ENCODE measurements at places on chromosomes 7 and 10.

DNA sequence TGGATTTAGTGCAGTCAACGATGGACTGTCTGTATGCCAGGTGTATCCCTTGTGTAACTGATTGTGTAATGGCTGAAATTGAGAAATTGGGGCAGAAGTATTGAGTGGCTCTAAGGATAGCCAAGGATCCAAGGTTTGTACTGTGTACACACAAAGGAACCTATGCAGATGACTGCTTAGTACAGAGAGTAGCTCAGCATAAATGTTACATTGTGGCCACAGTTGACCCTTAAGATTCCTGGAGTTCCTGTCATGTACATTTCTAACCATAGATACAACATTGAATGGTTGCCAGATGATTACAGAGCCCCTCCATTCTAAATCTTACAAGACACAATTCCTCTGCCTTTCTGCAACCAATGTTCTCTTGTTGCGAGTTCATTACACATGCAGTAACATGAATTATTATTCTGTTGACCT is 25.3 kb downstream of the CCDC126 start:
- no peak for DNase-seq

DNA sequence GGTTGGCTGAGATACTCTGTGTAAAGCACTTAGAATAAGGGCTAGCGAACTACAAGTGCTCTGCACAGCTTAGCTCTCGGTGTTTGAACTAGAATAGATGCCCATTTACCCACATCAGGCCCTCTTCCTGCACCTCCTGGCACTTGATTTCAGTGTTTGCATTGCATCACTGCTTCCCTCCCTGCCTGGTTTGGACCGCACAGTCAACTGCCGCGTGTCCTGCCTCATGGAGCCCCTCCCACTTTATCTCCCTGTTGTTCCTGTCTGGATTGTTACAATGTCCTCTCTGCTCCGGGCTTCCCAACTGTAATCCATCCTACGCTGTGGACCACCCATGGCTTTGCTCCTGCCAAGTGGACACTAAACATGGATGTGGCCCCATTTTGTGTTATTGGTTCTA is 2.3 kb downstream of the FAM107B start:
- no peak for DNase-seq

- no peak for DNase-seq
Measured at GRCh38 chr7:418636-419280, 100.9 kb downstream of the PDGFA start.

- DNase-seq: no peak
Measured at GRCh38 chr7:38702002-38702535, 70.9 kb upstream of the AMPH start.

DNA sequence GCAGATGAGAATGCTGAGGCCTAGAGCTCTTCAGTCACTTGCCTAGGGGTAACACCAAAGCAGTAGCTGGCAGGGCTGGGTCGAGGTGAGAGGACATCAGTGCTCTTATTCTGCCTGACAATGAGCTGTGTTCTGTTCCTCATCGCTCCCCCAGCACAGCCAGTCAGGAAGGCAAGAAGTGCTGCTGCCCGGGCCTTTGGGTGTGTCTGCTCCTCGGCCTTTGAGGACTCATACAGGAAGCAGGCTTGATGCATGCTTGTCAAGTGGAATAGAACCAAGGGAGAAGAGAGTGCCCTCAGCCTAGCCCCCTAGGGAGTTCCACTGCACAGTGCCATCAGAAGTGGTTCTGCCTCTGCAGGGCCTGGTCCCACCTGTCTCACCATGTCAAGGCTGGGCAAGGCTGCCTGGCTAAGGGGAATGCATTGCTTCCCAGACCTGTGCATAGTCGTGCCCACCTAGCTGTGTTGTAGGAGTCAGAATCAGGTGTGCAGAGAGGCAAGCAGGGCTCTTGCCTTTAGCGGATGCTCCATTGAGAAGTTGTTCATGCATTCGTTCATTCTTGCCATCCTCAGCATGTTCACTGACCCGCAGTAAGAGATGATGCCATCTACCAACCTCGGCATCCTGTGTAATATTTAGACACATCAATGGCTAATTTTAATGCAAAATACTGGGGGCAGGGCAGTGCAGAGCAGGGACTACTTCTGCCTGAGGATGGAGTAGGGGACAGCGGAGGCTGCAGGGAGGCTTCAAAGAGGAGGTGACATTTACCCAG is 156.6 kb downstream of the RPS24 start:
- no peak for DNase-seq

GRCh38 chr7:151726652-151727578 is 150.0 kb downstream of the PRKAG2 start:
- DNase-seq: no peak

- no peak for DNase-seq
Measured at GRCh38 chr7:37732888-37733287, 49.3 kb downstream of the GPR141 start.

GRCh38 chr7:83794829-83795228 is 145.9 kb upstream of the SEMA3E start:
- no peak for DNase-seq

- no peak for DNase-seq
Measured at GRCh38 chr7:18577096-18577771, 81.7 kb downstream of the HDAC9 start.

DNA sequence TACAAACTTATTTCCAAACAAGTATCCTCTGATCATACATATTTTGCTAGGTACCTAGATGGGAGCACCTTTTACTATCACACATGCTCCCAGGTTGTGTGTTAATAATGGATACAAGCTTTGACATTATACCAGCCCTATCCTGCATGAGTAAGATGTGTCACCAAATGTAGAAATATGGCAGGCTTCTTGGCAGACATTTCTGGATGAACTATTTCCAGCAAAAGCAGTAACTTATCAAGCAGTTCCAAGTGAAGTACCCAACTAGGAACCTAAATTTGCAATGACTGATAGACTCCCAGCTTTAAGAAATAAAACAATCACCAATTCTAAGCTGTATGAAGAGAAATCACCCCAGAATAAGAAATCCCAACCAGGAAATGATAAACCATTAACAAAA is 103.7 kb upstream of the TMEM72 start:
- no peak for DNase-seq

DNA sequence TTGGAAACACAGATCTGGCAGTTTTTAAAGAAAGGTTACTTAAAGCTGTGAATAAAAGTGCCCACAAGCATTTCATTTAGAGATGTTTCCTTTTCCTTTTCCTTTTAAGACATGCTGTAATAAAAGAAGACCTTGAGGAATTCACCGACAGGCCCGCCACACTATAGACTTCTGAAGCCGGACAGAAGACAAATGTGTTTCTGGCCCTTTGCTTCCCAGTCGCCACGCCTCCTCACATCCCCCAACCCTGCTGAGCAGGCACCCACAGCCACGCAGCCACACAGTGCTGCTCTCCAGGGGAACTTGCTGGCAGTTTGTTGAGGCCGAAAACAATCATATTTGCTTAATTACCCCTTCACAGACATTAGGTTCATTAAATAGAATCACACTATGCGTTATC is 83.4 kb downstream of the SLC25A13 start:
- no peak for DNase-seq

DNA sequence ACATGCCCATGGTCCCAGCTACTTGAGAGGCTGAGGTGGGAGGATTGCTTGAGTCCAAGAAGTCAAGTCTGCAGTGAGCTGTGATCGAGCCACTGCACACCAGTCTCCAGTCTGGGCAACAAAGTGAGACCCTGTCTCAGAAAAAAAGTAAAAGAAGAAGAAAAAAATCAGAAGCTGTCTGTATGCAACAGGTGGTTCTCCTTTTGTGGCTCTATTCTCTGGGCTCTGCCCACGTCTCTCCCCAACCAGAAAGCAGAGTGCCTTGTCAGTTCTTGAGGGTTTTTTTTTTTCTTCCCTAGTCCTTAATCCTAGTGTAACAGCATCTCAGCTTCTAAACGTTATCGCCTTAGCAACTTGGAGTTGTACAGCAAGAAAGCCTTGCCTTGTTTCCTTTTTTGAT is 89.5 kb downstream of the PRKCQ start:
- DNase-seq: no peak

DNA sequence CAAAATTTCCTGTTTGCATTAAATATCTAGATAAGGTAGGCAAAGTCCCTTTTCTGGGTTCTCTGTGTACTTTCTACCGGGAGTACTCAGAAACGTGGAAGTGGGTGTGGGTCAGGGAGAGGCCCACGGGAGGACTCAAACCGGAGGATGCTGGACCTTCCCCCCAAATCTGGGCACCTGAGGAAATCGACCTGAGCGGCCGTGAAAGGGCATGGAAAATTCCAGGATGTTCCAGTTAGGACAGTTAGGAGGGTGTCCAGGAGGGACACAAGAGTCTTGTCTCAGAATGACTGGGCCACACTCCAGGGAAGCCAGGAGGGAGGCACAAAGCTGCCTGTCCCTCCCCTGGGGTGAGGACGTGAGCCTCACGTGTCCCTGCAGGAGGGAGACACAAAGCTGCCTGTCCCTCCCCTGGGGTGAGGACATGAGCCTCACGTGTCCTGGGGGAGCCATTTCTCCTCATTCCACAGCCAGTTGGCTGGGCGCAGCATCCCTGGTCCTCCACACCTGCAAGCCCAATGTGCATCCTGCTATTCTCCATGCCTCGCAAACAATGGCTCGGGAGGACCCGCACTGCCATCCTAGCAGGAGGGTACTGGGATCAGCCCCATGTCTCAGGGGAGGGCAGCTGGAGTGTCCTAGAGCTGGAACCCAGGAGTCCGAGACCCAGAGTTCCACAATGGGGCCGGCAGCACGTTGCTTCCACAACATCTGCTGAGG is 190.5 kb upstream of the PPP2R2D start:
- no peak for DNase-seq

- DNase-seq: no peak
Measured at GRCh38 chr10:24406809-24407483, 198.0 kb downstream of the KIAA1217 start.

- peak; percentile 39 for DNase-seq
Measured at GRCh38 chr10:105700218-105700617, 1059.1 kb downstream of the SORCS3 start.

DNA sequence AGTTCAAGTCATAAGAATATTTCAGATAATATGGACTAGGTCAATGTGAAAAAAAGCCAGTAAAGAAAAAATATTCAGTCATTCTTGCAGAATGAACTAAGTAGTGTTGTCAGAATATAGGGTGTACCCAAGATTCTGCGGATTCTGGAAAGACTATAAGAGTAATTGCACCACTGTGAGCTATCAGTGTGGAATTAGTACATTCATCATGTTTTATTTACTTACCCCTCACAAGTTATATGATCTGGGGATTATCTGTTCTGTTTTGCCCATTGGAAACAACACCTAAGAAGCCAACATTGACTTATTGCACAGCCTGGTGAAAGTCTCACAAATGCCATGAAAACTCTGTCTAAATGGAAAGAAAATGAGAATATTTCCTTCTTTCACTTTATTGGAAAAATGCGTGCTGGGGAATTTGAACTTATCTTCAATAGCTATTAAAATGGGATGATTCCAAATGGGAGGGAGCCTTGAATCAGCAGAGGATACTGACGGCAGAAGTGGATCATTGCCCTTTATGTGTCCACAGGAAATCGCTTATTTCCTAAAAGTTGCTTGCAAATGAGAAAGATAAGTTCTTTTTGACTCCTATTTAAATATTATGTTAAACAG is 563.3 kb upstream of the POM121L12 start:
- DNase-seq: no peak

DNA sequence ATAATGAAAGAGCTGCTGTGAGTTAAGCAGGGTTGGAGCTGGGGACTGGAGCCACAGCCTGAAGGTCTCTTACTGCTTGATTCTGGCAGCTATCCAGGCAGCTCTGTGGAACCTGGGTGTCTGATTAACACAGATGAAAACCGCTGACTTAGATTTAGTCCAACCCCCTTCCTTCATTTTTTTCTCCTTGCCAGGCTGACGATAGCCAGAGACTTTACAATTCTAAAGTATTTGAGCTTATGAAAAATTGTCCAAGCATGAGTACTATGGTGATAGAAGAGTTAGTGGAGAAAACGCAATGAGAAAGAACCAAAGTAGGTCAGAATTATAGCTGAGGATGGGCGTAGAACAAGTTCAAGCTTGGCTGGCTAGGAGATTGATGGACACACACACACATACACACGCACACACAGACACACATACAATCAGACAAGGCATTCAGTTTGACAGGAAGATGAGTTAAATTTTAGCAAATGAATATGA is 13.5 kb upstream of the GPR85 start:
- peak; percentile 42 for DNase-seq

DNA sequence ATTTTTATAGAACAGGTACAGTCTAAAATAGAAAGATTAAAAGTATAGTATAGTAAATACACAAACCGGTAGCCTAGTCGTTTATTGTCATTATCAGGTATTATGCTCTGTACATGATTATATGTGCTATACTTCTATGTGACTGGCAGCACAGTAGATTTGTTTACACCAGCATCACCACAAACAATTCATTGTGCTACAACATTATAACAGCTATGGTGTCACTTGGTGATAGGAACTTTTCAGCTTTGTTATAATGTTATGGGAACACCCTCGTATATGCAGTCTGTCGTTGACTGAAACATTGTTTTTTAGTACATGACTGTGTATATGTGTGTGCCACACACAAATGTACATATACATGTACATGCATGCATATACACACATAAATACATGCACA is 19.1 kb downstream of the ZNF365 start:
- no peak for DNase-seq

DNA sequence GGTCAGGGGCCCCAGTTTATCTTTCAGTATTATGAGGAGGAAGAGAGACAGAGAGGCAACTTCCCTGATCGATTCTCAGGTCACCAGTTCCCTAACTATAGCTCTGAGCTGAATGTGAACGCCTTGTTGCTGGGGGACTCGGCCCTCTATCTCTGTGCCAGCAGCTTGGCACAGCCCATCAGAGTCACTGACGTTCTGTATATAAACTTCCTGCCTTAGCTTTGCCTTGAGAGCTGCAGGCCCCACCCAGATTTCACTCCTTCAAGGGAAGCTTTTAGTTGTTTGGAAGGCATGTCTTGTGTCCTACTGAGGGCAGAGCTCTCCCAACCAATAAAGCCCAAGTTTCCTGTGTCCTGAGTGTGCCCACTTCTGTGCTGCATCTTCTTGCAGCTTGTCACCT is 242.5 kb upstream of the PRSS58 start:
- DNase-seq: no peak

DNA sequence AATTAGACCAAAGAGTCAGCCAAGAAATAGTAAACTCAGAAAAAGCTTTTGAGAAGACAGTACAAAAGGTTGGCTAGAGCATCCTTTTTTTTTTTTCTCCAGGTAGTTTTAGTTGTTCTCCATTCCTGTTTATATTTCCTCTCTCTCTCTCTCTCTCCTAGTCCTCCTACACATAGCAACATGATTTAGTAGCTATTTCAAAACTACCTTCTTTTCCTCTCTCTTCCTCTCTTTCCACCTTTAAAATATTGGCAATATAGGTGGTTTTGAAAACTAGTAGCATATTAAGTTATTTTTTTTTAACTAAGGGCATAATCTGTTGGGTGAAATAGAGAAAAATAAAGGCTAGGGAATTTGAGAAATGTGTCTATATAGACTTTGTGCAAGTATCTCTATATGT is 5.0 kb downstream of the SKIDA1 start:
- no peak for DNase-seq

DNA sequence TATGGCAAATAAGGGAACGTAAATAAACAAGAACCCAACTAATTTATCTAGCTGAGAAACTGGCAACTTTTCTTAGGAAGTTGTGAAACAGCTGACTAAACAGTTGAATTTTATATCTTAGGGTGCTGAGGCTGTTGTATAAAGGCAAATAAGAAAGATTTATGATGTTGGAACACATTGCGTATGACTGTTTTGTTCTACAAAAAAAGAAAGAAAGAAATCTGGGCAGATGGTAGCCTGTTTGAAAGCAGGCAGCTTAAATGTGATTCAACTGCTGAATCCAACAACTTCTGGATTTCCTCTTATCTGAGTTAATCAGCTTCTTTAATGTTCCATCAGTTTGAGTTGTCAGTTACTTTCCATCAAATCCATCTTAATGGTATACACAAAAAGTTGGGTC is 214.5 kb downstream of the SNX13 start:
- DNase-seq: no peak
